Nucleus accumbens (tissue), 56 donors: ENCODE measurements at places on chromosomes 3 and 15.

GRCh38 chr15:35450492-35450891 lies 95.5 kb downstream of the DPH6 start:
- no peak for DNase-seq

- peak; percentile 8 for DNase-seq
Measured at GRCh38 chr3:39639344-39640236, 169.8 kb upstream of the MYRIP start.

DNA sequence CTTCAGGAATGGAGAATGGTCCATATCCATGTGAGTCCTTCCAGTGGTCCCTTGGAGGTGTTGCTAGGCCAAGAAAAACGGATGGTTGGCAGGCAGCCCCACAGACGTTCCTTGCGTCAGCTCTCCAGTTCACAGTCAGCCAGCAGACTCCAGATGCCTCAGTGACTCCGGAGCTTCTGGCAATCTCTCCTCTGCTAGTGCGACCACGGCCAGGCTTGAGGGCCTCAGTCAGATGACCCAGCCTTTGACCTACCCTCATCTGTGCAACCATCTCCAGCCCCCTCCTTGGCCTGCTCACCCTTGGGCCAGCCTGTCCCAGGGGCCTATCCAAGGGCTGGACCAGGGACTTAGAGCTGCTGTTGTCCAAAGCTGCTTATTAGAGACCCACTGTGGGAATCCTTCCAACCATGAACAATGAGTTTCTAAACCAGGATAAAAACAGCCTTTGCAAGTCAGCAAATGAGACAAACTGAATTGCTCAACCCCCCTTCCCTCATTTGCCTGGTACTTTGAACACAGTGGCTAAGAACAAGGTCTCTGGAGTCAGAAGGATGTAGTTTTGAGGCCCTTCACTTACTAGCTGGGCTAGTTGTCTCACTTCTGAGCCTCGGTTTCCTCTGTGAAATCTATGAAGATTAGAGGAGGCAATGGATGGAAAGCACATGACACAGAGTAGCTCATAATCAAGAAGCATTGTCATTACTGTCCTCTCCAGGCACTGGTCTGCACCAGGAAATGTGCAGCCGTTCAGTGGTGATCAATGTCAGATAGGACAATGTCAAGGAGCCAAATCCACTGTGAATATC lies 44.8 kb downstream of the ANP32A start:
- DNase-seq = peak; percentile 81

- no peak for DNase-seq
Measured at GRCh38 chr3:139006051-139006716, at the start of gene PRR23A. Gene PRR23A, minus strand, starts transcription at chr3:139006268. Its CDS starts 0 bp downstream, at chr3:139006268.

GRCh38 chr3:98095882-98096281 lies 8.9 kb downstream of the OR5AC2 start:
- DNase-seq = no peak

DNA sequence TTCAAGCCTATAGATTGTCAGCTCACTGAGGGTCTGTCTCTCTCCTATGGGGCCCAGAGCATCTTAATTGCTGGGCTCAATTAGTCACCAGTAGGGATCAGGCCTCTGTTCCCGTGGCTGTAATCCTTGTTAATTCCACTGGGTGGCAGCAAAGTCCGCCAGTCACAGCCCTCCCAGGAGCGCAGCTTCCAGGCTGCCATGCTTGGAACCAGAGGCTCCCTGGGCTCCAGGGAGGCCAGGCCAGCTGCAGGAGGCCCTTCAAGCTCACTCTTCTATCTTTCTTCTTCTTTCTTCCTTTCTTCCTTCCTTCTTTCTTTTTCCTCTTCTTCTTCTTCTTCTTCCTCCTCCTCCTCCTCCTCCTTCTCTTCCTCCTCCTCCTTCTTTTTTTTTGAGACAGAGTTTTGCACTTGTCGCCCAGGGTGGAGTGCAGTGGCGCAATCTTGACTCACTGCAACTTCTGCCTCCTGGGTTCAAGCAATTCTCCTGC lies 14.4 kb downstream of the RNU5B-1 start:
- peak; percentile 76 for DNase-seq

DNA sequence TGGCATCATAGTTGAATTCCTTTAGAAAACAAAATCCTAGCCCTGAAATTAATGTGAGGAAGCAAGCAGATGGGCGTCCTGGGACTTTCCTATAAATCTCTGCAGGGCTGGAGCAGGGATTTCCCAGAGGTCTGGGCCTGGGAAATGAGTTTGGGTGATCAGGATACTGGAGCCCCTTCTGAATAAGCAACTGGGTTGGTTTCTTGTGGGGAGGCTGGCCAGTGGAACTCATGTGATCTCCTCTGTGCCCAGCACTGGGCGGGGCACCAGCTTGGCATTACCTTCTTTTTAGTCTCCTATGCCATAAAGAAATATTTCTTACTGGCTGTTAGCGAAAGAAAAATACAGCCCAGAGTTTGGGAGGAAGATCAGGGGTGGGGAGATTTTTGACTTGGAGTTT lies 1.7 kb downstream of the THSD4 start:
- no peak for DNase-seq

DNA sequence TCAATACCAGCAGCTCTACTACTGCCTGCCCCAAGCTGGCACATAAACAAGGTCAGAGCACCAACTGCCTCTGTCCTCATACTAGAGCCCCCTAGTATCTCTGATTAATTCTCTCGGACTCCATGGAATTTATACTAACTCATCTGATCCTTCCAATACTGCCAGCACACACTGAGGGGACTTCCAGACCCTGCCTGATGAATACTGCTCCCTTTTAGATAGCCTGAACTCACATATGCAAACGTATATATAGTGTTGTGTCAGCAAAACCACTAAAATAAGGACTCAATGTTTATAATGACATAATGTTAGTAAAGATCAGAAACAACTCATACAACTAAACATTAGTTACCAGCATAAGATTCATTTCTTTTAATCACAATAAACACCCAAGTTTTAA lies 25.0 kb downstream of the CEP70 start:
- no peak for DNase-seq

- no peak for DNase-seq
Measured at GRCh38 chr3:51949121-51949520, 6.1 kb upstream of the GPR62 start.

- no peak for DNase-seq
Measured at GRCh38 chr15:91941871-91942658, 88.6 kb downstream of the SLCO3A1 start.

DNA sequence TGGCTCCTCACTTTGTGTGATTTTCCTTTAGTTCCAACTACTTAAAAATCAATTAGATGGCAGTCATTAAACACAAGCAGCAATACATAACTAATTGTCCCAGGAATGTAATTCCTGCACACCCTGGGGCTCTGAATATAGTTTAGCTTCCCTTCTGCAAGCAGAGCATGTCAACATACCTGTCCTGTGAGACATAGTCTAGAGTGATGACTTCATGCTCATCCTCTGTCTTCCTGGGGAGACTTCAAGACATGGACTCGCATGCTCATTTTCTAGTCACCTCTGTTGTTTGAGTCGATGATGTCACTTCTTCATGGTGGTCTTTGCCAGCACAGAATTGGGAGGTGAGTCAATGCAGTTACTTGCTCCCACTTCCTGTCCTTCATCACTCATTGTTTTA lies 15.7 kb downstream of the C3orf52 start:
- no peak for DNase-seq

- no peak for DNase-seq
Measured at GRCh38 chr15:78301326-78301725, 1.9 kb upstream of the SKIC8 start.

DNA sequence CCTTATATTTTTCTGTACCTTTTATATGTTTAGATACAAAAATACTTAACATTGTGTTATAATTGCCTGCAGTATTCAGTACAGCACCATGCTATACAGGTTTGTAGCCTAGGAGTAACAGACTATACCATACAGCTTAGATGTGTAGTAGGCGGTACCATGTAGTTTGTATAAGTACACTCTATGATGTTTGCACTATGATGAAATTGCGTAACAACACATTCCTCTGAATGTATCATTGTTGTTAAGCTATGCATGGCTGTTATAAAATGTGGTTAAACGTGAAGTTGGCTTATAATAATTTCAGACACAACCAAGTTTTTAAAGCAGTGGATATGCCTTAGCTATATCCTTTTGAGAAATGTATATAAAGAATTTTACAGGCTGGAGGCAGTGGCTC lies 328.3 kb downstream of the PLCL2 start:
- DNase-seq = no peak

- DNase-seq = no peak
Measured at GRCh38 chr3:32414522-32415202, 23.0 kb downstream of the CMTM7 start.

DNA sequence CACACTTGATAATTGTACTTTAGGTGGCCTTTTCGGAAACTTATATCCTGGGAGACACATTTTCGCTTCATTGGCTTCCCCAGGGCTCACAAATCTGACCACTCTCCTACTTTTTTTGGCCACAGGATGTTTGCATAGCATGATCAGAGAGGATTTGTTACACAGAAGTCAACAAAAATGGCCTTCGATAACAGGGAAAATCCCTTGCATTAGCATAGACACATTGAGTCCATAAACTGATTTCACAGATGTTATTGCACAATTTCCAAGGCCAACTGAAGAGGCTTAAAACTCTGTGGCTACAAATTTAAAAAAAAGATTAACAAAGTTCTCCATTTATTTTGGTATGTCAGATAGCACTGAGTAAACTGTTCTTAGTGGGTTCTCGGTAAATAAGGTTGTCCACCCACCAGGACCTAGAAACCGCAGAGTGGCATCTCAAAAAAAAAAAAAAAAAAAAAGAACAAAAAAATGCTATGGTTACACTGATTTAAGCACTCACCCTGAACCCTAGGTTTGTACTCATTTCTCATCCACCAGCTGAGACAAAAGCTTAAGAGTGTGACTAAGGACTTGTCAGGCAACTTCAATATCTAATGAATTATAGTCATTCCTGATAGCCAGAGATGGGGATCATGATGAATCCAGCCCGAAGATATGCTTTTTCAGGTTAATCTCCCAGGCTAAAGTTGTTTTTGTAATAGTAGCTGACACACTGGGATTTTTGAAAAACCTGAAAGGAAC lies 188.9 kb upstream of the SYNPR start:
- no peak for DNase-seq
